ENCODE measurements at places on chromosomes 16 and 17. TPM values are rescaled to one million over a fixed set of nuclear protein-coding genes. Genes with fewer than 3 reads are reported as not detected.

RNF151 gene
- total RNA-seq, result not detected

GRCh38 chr17:32020943-32021614, 13.9 kb downstream of the LRRC37B start:
- no peak for DNase-seq

DNA sequence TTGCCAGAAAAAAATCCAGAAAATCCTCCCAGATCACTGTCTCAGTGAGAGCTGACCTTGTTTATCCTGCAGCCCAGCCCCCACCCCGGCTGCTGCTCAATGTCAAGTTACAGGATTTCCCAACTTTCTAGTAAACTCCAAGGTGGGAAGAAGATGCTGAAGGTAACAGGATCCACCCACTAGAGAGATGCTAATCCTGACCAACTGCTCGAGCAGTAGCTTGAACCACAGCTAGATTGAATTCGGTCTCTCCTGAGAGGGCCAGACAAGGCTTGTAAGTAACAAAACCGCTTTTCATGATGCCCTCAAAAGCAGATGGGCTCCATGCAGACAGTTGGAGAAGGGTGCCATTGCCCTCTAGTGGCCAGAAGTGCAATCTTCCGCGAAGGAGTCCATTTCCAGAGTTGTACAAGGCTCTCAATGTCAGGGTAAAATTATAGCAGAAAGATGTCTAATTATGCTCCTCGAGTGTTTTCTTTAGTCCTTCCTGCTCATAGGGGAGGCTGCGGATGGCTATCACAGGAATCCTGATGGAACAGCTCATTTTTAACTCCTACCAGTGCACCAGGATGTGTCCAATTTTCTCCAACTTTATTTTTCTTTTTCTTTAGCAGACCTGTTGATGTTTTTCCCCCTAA, 3.9 kb downstream of the CDH11 start:
- peak; percentile 89 for DNase-seq

DNA sequence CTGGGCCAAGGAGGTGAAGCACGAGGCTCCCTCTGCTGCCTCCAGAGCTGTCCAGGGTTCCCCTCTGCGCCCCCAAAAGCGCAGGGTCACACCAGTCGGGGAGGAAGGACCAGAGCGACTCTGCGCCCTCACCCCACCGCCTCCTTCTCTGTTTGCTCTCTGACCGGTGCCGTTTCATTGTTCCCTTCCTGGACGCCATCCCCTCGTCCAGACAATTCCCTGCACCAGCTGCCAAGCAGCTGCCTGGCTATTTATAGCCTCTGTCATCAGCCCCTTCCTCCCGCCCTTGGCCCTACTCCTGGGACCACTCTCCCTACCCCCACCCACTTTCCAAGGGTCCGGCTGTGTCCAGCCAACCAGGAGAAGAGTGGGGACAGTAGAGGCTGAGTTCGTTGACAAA, 68.8 kb upstream of the CREBBP start:
- DNase-seq, result no peak
